ENCODE measurements at places on chromosomes 3 and 15. TPM values are rescaled to one million over a fixed set of nuclear protein-coding genes. Genes with fewer than 3 reads are reported as not detected.

SLC51B gene
- not detected for total RNA-seq

ALDH1A3 gene
- total RNA-seq: 3.5 TPM

WDR49 gene
- not detected for total RNA-seq

IL17RD gene
- 5.3 TPM for total RNA-seq

SV2B gene
- not detected for total RNA-seq

GASK1A gene
- total RNA-seq: 19.6 TPM

SEMA3B gene
- total RNA-seq: 53.6 TPM

TMCO5A gene
- not detected for total RNA-seq

EFHB gene
- not detected for total RNA-seq

PCOLCE2 gene
- 6.2 TPM for total RNA-seq

DAPK2 gene
- total RNA-seq: 16.8 TPM

SCN11A gene
- not detected for total RNA-seq

TRIM71 gene
- not detected for total RNA-seq

PLD1 gene
- 25.1 TPM for total RNA-seq

EXD1 gene
- not detected for total RNA-seq

SLMAP gene
- total RNA-seq: 441 TPM

GHRL gene
- total RNA-seq: 804 TPM

CHDH gene
- total RNA-seq: 47.8 TPM

LACTB gene
- total RNA-seq: 4.9 TPM

SLC2A2 gene
- total RNA-seq: not detected

TM4SF18 gene
- total RNA-seq: 2.0 TPM

CTXN2 gene
- total RNA-seq: not detected

KCNAB1 gene
- total RNA-seq: 3.8 TPM

ZNF80 gene
- not detected for total RNA-seq

CCDC39 gene
- total RNA-seq: not detected

ERICH6 gene
- total RNA-seq: not detected

UBXN7 gene
- 25.4 TPM for total RNA-seq

CADPS gene
- 16.0 TPM for total RNA-seq

ABI3BP gene
- 30.0 TPM for total RNA-seq

AHSG gene
- not detected for total RNA-seq

TIMP4 gene
- total RNA-seq: 9.3 TPM

GOLGA8S gene
- total RNA-seq: 0.45 TPM

CCNL1 gene
- total RNA-seq: 63.1 TPM

NAALADL2 gene
- total RNA-seq: 1.7 TPM

IMPDH2 gene
- 107 TPM for total RNA-seq

LIPC gene
- 0.58 TPM for total RNA-seq

KLHL40 gene
- not detected for total RNA-seq

XCR1 gene
- total RNA-seq: under 0.01 TPM

ZNF197 gene
- total RNA-seq: 7.1 TPM

CCR9 gene
- total RNA-seq: 1.1 TPM

IL16 gene
- 4.9 TPM for total RNA-seq

FBN1 gene
- 32.1 TPM for total RNA-seq

SPINT1 gene
- total RNA-seq: 163 TPM

CDV3 gene
- 40.3 TPM for total RNA-seq

SLC6A11 gene
- not detected for total RNA-seq

POMGNT2 gene
- total RNA-seq: 9.2 TPM
